ENCODE measurements at places on chromosomes 13 and 19.

- no peak for DNase-seq
Measured at GRCh38 chr19:46118136-46118535, 6.4 kb downstream of the IGFL3 start.

DNA sequence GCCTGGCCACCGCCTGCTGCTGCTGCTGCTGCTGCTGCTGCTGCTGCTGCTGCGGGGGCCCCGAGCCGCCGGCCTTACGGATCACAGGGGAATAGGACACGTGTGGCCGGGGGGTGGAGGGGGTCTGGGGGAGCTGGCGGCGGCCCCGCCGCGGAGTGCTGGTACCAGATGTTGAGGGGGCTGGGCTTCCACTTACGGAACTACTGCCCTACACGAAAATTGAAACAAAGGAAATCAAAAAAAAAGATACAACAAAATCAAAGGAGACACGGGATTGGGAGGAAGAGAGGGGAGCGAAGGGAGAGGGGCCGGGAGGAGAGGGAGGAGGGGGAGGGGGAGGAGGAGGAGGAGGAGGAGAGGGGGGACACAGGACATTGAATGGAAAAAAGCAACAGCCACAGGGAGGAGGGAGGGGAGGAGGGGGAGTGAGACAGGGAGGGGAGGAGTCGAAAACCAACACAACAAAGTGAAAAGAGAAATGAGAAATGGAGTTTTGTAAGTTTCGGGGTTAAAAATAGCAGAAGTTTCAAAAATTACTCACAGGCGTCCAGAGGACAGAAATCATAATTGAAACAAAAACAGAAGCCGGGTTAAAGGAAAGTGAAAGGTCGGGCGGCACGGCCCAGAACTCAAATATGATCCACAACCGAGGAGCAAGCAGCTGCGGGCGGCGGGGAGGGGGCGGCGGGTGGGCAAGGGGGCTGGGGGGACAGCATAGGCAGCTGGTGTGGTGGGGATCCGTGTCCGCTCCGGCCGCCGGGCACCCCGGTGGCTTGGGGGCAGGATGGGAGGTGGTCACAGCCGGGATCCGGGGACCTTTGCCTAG is 57.8 kb downstream of the IER2 start:
- no peak for DNase-seq

DNA sequence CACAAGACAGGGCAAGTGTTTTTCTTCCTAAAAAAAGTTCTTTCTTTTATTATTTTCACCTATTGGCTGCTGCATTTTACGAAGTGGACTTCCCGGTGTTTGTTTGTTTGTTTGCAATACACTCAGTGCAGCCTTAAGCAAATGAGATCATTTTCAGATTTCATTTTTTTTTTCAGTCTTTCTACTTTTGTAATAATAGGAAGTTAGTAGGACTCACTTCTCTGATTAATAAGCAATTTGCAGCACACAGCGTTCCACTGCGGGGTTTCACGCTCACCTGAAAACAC is 128.3 kb downstream of the STK24 start:
- DNase-seq = no peak

DNA sequence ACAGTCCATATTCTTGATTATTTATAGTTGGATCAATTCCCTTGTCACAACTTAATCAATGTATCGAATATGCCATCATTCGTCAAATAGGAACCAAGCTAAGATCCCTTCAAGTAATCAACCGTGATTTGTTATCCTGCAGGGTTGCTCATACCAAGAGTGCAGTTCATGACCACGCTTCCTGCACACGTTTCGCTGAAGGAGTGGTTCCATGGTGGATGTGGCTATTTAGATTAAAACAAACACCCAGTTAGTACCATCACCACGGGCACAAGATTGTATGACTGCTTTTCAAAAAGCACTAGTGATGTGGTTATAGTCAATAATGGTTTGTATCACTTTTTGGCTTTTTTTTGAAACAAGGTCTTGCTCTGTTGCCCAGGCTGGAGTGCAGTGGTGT is 41.1 kb upstream of the CCNE1 start:
- no peak for DNase-seq

GRCh38 chr13:52896827-52897659 is 48.6 kb upstream of the PCDH8 start:
- no peak for DNase-seq

DNA sequence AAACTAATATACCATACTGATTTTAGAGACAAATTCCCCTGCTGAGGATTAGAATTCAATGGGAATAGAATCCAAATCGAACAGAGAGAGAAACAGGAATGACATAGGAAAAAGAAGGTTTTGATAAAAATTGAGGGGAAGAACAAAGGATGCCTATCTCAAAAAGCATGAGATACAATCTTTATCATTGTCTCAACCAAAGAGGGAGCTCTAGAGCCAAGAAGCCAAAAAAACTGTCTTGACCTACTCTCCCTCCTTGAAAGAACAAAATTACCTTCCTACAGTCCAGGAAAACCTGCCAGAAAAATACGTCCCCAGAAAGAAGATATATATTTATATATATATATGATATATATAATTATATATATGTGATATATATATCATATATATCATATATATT is 39.2 kb upstream of the MIR17HG start:
- DNase-seq = no peak

DNA sequence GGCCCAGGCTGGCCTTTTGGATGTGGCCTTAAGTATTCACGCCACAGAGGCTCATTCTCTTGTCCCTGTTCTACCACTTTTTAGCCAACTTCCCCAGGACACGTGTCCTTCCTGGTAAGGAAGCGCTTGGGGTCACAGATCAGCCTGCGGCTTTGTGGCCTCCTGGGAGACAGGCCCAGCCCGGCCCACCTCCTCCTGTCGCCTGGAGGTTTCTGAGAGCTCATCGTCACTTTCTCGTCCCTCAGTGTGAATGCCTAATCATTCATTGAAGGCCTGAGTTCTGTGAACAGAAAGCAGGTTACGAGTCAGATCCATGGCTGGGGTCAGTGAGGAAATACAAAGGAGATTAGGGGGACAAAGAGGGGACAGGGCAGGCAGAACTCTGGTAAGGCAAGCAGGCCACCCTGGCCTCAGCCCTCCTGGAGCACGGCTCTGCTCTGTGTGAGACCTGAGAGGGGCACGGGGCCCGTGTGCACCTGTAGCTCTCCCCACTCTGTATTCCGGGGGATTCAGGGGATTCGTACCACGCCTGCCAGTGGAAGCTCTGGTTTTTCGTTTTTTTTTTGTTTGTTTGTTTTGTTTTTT is 38.6 kb upstream of the TSHZ3 start:
- DNase-seq = no peak

DNA sequence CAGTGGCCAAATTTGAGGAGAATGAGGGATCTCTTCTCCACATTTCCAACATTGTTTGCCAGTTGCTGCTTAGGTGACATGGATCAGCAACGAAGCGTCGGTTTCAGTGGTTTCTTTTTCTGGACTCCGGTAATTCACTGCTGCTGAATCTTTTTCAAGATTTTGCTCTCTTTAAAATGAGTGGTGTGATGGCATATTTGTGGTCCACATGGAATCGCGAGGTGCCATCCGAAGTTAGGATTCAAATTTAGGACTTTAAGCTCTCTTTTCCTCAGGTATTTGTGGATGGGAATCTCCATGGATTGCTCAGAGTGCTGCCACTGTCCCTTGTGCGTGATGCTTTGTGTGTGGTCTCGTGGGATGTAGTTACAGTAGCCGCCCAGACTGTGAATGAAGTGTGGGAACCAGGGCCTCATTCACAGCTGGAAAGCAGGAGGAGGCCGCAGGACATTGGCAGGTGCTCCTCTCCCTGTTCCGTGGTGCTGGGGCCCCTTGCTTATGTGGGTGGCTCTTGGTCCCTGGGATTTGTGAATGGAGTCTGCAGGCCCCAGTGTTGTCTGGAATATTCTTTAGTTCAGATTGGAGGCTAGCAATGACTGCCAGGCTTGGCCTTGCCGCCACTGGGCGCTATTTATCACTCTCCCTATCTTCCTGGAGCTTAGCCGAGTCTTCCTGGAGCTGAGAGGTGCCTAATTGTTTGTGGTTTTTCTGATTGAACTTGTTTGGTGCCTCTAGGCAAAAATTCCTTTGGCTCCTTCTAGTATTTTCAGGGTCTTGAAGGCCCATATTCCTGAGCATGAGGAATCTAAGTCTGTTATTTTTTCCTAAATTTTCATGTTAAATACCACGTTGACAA is 1.5 kb downstream of the ILF3 start:
- DNase-seq = no peak

DNA sequence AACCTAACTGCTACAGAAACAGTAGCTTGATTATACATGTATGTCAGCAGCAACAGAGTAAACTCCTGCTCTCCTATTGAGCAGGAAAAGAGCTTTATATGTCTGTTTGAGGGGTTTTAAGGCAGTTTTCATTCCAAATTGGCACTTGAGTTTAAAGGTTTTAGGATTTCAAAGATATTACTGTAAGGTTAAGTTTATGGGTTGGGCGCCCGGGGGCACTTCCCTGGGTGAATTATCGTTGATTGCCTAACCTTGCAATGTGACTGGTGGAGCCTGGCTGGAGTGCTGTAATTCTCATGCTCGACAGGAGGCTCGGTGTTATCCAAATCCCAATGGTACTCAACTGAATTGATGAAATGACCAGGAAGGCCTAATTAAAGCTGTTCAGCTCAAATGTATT is 1586.1 kb downstream of the OLFM4 start:
- no peak for DNase-seq

- DNase-seq = no peak
Measured at GRCh38 chr19:7272856-7273578, 21.2 kb downstream of the INSR start.

DNA sequence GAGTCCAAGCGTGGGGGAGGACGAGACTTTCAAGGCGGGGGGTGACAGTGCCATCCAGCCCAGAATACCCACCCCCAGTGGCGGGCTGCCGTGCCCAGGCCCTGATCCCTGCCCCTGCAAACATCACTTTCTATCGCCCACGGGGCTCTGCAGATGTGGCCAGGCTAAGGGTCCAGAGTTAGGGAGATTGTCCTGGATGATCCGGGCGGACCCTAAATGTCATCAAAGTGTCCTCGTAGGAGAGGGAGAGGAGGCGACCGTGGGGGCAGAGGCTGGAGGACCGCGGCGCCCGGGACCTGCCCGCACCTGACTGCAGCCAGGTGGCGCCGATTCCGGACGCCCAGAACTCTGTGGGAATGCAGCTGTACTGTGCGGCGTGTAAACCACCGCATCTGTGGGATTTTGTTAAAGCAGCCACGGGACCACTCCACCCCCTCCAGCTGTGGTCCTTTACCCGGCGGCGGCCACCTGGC is 32.4 kb downstream of the GJA3 start:
- DNase-seq = no peak

DNA sequence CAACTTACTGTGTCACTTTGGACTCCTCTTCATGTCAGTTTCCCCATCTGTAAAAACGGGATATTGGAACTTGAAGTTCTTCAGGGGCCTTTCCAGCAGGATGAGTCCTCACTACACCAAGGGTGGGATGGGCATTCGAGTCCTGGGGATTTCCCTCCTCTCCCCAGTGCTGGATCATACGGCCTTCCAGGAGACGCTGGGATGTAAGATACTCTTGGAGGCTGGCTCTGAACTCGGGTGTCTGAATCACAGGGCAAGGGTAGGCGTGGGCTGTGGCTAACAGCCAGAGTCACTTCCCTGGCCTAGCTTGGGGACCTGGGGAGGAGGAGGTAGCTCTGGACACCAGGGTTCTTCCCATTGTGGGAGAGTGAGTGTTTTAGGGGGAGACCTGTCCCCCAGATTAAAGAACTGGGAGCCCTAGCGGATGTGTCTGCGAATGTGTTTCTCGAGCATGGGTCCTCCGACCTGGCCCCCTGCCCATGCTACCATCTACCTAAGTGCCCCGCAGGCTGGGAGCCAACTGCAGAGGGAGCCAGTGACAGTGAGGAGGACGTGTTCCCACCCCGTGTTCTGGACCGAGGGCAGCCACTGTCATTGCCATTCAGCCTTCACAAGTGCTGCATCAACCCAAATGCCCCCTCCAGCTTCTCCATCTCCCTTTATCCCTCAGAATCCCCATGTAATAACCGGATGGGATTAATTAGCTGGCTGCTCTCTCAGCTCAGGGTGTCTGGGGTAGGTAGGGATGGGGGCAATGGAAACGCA is 2.4 kb upstream of the CYTH2 start:
- DNase-seq = no peak

DNA sequence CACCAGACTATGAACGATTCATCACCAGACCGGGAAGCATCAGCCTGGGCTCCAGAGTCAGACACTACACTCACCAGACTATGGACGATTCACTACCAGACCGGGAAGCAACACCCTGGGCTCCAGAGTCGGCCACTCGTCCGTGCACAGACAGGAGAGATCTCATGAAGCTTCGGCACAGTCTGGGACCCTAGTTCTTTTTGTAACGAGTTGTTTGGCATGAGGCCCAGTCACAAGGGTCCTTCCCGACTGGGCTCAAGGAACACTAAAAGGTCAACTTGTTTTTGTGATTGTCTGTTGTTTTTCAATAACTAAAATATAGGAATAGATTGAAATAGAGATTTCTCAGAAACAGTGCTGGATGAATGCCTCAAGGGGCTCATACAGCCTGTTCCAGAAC is 1141.6 kb upstream of the MIR17HG start:
- DNase-seq = no peak

- no peak for DNase-seq
Measured at GRCh38 chr13:27919659-27919933, 204 bp upstream of the PDX1 start.

- no peak for DNase-seq
Measured at GRCh38 chr13:67318398-67318797, 88.3 kb upstream of the PCDH9 start.

GRCh38 chr13:113034451-113035212 is 65.6 kb downstream of the MCF2L start:
- DNase-seq = no peak

GRCh38 chr19:924553-925086 is 1.2 kb upstream of the ARID3A start:
- no peak for DNase-seq

- no peak for DNase-seq
Measured at GRCh38 chr13:51282322-51282721, 57.2 kb upstream of the SERPINE3 start.

- no peak for DNase-seq
Measured at GRCh38 chr19:42252365-42253244, 2.3 kb downstream of the ERF start.

DNA sequence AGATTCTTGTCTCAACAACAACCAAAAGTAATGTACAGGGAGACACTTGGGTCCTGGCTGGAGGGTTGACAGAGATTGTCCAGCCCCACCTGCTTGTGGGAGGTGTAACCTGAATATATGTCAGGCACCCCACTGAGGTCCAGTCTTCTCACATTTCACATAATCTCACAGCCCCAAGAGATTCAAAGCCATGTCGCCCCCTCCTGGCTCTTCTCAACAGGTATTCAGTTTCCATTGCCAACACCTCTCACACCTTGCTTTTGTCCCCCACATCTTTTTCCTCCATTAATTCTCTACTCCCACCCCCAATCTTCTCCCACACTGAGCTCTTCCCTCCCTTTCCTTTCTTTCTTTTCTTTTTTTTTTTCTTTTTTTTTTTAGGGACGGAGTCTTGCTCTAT is 11.2 kb downstream of the UNC13A start:
- no peak for DNase-seq
